ENCODE measurements at places on chromosomes 2 and 18.
A peak's percentile ranks its signal among the peaks of the same experiment; 100 is the strongest.

GRCh38 chr2:96881349-96882195, 11.7 kb upstream of the SEMA4C start:
- no peak for DNase-seq

DNA sequence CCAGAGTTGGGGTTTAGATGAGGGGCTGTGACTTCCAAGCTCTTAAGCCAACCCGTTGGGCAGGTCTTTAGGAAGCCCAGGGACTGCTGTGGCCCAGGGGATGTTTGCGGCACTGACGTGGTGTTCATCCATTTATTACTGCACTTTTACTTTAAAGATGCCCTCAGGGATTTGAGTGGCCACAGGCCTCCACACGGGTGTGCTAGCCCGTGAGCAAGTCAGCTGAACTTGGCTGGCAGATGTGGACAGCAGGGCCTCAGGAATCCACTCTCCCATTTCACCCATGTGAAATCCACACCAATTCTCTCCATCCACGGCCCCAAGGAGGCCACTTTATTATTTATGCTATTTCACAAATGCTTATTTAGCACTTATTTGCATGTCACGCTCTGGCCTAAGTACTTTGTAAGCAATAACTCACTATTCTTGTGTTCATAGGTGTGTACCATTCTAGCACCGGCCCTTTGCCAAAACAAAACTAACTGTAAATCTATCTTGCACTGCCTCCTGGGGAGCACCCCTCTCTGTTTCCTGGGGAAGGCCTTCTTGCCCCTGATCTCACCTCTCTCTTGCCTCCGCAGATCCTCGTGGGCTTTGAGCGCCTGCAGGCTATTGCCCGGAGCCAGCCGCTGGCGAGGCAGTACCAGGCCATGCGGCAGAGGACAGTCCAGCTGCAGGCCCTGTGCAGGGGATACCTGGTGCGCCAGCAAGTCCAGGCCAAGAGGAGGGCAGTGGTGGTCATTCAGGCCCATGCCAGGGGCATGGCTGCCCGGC, 39.1 kb upstream of the GPR17 start:
- DNase-seq = no peak

DNA sequence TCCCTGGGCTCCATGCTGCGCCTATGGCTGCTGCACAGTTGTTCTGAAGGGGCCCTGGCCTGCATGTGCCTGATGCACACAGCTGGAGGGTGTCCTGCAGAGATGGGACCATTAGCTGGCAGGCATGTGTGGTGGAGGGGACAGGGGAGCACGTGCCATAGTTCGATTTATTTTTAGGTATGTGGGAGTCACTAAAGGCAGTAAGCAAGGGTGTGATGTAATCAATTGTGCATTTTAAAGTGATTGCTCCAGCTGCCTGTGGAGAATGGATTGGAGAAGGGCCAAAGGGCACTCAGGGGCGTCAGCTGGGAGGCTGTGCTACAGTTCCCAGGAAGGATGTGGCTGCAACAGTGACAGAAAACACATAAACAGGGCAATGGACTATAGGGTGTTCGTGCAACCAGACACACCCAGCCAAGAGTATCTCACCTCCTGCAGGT, 205.1 kb downstream of the ARL4C start:
- peak; percentile 60 for DNase-seq

DNA sequence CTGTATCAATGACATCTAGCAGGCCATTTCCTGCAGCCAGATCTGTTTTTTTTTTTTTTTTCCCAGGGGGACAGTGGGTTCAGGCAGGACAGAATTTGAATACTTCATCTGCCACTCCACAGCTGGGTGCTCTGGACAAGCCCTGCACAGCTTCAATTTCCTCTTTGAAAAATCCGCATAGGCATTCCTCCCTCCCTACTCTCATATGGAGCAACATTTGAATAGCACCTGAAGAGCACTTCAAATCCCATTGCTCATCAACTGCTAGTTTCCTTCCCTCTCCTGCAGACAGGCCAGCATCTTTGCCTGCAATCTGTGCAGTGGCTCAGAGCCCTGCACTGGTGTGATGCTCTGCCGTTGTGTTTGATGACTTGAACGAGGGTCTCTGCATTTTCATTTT, 326.3 kb downstream of the TSN start:
- DNase-seq = no peak

- no peak for DNase-seq
Measured at GRCh38 chr18:36628435-36629137, 200.2 kb downstream of the TPGS2 start.

DNA sequence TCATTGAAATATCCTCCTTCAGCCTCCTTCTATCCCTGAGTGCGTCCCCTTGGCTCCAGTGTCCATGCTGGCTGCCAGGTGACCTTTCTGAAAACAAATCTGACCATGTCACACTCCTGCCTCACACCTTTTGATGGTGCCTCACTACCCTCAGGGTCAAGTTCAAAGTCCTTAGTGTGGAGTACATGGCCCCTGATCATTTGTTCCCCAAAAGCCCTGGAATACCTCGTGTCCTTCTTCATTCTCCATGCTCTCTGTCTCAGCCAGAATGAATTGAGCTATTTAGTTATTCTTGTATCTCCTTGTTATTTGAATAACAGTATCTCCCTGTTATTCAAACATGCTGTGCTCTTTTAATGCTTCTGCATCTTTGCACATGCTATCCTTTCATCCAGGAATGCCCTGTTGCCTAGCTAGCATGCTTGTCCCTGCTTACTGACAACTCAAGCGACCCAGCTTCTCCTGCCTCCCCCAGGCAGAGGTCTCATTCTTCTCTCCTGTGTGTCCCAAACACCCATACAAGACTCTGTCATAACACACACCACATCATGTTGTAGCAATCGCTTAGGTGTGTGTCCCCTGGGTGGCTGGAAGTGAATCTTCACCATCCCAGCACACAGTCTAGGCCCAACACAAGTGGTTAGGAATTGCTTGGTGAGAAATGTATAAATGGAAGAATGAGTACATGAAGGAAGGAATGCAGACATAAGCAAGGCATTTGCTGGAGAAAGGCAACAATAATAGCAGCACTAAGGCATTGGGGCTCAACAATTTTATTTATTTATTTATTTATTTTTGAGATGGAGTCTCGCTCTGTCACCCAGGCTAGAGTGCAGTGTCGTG, 144.0 kb downstream of the DDX1 start:
- no peak for DNase-seq

GRCh38 chr2:197599285-197599965, 76.0 kb downstream of the RFTN2 start:
- DNase-seq = peak; percentile 77

DNA sequence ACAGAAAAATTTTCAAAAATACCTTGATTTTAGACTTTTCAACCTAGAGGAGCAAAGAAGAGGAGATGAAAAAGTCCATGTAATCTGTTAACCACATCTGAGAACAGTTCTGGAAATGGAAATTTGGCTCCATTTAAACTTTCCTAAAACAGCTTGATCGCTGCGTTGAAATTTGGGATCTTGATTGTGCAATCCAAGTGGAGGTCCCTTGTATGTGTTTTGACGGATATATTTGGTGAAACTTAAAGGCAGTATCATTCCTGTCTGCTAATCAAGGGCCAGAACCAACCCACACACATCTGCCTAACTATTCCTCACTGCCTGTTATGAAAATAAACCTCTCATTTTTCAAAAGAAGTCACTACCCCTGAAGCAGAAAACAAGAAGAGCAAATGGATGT, 46.6 kb downstream of the SPATS2L start:
- DNase-seq = no peak

- DNase-seq = no peak
Measured at GRCh38 chr2:20080428-20080827, 29.0 kb upstream of the LAPTM4A start.

DNA sequence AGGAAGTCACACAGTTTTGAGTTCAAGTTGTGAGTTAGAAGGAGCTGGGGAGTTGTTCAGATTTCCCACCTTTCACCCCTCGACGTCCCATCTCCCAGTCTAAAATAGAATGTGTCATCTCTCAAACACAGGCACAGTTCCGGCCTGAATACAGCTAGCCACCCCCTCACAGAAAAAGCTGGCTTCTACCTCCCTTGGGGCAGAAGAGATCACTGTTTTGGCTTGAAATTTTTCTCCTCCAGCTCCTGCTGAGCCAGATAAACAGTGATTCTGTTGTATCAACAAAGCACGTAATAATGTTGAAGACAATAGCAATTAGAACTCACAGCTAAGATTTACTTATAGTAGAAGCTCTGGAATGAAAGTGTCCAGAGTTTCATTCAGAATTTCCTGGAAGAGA, 74.7 kb downstream of the KIAA2012 start:
- no peak for DNase-seq

DNA sequence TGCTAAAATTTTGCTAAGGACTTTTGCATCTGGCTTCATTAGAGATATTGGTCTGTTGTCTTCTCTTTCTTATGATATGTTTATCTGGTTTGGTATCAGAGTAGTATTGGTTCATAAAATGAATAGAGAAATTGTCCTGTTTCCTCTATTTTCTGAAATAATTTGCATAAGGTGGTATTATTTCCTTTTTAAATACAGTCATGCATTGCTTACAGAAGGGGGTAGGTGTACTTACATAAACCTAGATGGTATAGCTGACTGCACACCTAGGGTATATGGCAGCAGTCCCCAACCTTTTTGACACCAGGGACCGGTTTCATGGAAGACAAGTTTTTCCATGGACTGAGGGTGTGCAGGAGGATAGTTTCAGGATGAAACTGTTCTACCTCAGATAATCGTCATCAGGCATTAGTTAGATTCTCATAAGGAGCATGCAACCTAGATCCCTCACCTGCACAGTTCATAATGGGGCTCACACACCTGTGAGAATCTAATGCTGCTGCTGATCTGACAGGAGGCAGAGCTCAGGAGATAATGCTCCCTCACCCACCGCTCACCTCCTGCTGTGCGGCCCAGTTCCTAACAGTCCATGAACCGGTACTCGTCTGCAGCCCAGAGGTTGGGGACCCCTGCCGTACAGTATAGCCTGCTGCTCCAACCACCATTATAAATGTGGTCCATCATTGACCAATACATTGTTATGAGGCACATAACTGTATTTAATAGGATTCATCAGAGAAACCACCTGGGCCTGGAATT, 189.2 kb downstream of the FAM210A start:
- DNase-seq = no peak

DNA sequence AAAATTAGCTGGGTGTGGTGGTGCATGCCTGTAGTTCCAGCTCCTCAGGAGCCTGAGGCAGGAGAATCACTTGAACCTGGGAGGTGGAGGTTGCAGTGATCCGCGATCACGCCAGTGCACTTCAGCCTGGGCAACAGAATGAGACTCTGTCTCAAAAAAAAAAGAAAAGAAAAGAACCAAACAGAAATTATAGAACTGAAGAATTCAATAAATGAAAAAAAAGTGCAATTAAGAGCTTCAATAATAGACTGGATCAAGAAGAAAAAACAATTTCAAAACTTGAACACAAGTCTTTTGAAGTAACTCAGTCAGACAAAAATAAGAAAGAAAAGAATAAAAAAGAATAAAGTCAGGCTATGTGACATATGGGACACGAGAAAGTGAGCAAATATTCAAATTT, 175.8 kb upstream of the ZSWIM2 start:
- DNase-seq = no peak
